ENCODE measurements at places on chromosomes 7 and 10. TPM values are rescaled to one million over a fixed set of nuclear protein-coding genes. Genes with fewer than 3 reads are reported as not detected.

The SYT15 gene
- total RNA-seq: not detected

The C10orf90 gene
- not detected for total RNA-seq

The PRSS37 gene
- not detected for total RNA-seq

The C7orf33 gene
- not detected for total RNA-seq
